Ureter (tissue), 1 donor: ENCODE measurements at places on chromosomes 6 and 20. TPM values are rescaled to one million over a fixed set of nuclear protein-coding genes. Genes with fewer than 3 reads are reported as not detected.

DNA sequence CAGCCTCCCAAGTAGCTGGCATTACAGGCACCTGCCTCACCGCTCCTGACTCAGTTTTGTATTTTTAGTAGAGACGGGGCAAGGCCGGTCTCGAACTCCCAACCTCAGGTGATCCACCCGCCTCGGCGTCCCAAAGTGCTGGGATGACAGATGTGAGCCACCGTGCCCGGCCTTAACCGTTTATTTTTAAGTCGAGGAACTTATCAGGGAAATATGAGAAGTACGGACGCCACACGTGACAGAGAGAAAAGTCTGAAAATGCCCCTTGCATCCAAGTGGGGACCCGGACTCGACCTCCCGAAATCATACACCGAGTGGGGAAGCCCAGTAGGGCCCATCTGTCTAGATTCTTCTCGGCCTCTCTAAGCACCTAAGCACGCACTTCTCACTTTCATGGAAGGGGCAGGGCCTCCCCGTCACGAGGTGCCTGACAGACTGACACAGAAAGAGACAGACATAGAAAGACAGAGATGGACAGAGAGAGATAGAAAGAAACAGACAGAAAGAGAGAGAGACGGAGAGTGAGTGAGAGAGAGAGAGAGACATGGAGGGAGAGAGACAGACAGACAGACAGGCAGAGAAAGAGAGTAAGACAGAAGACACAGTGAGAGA lies 756.5 kb upstream of the DEFB115 start:
- no peak for DNase-seq

DNA sequence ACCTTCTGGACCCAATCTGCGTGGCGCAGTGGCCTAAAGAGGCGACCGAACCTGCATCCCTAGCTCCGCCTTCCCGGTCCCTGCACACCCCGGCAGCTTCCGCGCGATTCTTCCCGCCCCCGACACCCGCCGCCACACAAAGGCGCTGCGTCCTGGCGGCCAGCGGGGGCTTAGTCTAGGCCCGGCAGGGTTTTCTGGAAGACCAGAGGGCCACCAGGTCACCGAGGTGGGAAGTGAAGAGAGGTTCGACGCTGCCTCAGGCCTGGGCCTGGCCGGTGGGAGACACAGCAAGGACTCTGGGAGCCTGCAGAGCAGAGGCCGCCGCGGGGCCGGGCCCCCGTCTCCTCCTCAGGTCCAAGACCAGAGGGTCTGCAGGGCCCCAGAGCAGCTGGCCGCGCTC lies 154.9 kb downstream of the OR2B2 start:
- no peak for DNase-seq

GRCh38 chr6:138593124-138593877 lies 94.0 kb upstream of the NHSL1 start:
- DNase-seq = peak; percentile 59

- no peak for DNase-seq
Observed at GRCh38 chr20:4633780-4634179, 87.9 kb upstream of the PRND start.

Gene COL20A1
- total RNA-seq = not detected

Gene BCAS1
- 67.2 TPM for total RNA-seq

- DNase-seq = no peak
Observed at GRCh38 chr6:142013875-142014495, 118.7 kb upstream of the GJE1 start.
